ENCODE measurements at places on chromosomes 13 and 19.

GRCh38 chr19:5434351-5434917 lies 20.8 kb upstream of the ZNRF4 start:
- DNase-seq: no peak

GRCh38 chr19:10292206-10292788 lies 2.5 kb downstream of the ICAM5 start:
- DNase-seq: peak; percentile 95

DNA sequence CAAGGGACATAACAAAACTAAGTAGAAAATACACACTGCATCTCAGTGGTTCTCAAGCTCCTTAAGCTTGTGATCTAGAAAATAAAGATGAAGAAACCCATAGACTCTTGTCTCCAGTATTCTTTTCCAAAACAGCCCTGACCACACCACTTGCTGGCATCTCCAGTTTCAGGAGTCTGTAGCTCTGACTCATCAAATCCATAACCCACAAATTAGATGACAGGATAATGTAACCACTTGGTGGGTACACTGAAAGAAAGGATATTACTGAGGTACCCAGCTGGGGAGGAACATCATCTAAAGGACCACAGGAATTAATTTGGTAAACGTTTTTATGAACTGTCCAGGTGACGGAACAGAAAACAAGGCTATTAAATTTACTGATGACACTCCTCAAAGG lies 214.7 kb downstream of the VWA8 start:
- no peak for DNase-seq

- no peak for DNase-seq
These were observed 172.0 kb downstream of the KATNAL1 start for GRCh38 chr13:30135351-30135750.

DNA sequence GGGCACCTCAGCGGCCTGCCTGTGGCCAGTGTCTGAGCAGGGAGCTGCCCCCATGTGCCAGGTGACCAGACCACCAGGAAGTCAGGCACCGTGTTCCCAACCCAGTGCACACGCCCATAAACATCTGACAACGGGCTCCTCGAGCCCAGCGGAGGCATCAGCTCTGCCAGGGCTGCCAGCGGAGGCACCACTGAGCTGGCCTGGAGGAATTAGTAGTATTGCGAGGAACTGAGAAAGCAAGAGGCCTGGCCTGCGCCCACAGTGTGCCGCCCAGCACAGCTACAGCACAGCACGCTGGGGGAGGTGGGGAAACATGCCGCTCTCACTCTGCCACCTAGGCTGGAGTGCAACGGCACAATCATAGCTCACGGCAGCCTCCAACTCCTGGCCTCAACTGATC lies 44.6 kb downstream of the ANKRD27 start:
- no peak for DNase-seq

DNA sequence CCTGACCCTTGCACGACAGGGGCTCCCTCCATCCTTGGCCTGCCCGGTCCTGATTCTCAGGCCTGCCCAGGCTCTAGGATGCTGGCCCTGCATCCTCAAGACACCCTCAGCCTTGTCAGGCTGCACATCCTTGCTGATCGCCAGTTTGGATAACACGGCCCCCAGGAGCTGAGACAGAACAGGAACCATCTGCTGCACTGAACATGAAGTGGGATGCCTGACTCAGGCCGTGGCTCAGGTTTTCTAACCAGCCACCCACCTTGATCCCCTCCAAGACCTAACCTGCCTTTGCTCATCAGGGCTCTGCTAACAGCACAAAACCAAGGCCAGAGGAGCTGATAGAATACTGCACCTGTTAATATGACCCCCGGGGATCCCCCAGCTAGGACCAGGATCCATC lies 56.0 kb downstream of the EPS15L1 start:
- no peak for DNase-seq

DNA sequence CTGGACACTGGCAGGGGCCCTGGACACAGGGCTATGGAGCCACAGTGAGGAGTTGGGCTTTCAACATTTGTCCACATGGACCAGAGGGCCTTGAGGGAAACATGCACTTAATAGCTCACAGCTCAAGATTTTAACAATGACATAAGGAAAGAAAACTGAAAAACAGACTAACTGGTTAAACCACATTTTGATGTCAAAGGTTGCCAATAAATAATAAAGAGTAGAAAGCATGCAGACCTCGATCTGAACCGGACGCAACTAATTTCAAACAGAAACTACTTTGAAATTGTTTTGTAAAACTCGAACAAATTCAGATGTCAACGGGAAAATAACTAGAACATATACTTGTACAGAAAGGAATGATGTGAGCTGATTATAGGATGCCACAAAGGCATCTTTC lies 15.5 kb upstream of the ZNF888 start:
- no peak for DNase-seq

GRCh38 chr19:40523322-40524047 lies 53.2 kb upstream of the SHKBP1 start:
- peak; percentile 67 for DNase-seq

GRCh38 chr19:24140099-24140498 lies 53.1 kb downstream of the ZNF254 start:
- DNase-seq: no peak

- DNase-seq: no peak
These were observed 37.2 kb upstream of the TPM4 start for GRCh38 chr19:16039081-16039480.

- no peak for DNase-seq
These were observed 471.0 kb downstream of the TBC1D4 start for GRCh38 chr13:75010941-75011340.

GRCh38 chr13:61286148-61286745 lies 129.4 kb downstream of the PCDH20 start:
- DNase-seq: peak; percentile 37

DNA sequence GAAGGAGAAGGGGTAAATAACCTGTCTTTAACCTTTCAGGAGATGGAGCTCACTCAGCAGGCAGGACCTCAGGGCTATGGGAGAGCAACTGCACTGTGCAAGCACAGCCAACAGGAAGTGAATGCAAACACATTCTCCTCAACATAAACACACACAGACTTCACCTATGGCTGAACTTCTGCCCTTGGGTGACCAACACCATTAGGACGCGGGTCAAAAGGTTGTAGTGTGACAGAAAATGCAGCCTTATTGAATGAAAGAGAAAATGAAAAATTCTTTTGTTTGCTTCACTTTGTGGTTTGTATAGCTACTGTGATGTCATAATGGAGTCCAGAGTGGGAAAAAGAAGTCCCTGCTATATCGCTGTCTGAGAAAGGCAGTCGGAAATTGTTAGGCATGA lies 323.0 kb downstream of the NDFIP2 start:
- no peak for DNase-seq

GRCh38 chr19:8567522-8568172 lies 9.6 kb downstream of the MYO1F start:
- no peak for DNase-seq

DNA sequence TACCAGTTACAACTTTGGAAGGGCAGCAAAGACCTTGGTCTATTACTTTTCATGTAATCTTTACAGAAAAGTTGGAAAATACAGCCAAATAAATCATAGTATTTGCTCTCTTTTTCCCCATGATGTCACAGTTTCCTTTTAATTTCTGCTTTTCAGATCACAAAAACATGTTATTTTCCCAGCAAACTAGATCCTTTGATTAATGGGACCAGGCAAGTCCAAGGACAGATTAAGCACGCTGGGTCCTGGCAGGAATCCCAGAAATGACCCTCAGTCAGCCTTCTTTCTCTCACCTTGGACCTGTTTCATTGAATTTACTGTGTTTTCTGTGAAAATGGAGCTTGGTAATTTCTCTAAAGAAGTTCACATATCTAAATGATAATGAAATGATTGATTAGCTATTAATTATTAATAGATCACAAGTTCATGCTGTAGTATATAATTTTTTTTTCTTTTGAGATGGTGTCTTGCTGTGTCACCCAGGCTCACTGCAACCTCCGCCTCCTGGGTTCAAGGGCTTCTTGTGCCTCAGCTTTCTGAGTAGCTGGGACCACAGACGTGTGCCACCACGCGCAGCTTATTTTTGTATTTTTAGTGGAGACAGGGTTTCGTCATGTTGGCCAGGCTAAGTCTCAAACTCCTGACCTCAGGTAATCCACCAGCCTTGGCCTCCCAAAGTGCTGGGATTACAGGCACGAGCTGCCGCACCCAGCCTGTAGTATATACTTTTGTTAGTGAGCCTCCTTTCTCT lies 16.0 kb downstream of the SPATA13 start:
- no peak for DNase-seq

DNA sequence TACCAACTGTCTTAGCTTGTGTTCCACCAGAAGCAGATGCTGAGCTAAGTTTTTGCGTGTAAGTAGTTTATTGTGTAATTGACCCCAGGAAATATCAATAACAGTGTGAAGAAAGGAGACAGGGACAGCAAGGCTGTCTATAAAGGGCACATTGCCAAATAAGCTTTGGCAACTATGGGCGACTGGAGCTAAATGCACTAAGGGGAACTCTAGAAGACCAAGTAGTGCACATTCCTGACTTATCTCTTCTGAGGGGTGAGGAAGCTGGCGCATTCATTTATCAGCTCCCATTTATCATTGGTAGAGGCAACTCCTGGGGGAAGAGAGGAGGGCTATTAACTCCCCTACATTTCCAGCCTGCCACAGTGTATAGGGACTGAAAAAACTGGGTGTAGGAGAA lies 135.0 kb downstream of the DLEU7 start:
- DNase-seq: no peak

DNA sequence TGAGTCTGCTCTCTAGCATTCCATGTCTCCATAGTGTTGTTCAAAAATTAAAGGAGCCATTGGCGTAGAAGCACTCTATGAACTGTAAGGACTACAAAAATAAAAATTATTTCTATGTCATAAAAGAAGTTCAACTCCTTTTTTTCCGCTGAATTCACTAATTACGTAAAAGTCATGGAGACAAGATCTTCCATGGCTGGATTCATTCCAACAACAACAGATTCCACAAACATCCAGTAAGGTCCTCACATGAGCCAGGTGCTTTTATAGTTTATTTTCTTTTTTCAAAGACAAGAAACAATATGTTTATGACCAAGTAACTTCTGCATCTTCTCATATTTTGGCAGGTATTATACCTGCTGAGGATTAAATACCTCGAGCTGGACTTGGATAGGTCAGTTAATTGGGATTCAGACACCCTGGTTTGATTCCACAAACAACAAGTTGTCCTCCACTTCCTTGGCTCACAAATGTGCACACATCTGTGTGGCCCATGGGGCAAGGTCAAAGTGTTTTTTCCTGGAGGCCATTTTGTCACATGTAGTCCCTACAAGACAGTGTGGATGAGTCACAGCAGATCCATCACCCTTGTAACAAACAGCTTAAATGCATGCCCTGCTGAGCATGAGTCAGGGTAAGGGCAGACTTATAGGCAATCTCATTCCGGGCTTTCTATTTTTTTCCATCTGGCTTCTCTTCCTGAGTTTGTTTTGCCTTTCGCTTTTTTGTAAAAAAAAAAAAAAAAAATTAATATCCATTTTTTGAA lies 475.6 kb downstream of the COG6 start:
- DNase-seq: no peak

- DNase-seq: no peak
These were observed 129.5 kb upstream of the MCF2L start for GRCh38 chr13:112839356-112840105.

- DNase-seq: no peak
These were observed 15.6 kb downstream of the SPACA7 start for GRCh38 chr13:112391746-112392145.

GRCh38 chr13:75544681-75545330 lies 4.8 kb upstream of the UCHL3 start:
- no peak for DNase-seq

DNA sequence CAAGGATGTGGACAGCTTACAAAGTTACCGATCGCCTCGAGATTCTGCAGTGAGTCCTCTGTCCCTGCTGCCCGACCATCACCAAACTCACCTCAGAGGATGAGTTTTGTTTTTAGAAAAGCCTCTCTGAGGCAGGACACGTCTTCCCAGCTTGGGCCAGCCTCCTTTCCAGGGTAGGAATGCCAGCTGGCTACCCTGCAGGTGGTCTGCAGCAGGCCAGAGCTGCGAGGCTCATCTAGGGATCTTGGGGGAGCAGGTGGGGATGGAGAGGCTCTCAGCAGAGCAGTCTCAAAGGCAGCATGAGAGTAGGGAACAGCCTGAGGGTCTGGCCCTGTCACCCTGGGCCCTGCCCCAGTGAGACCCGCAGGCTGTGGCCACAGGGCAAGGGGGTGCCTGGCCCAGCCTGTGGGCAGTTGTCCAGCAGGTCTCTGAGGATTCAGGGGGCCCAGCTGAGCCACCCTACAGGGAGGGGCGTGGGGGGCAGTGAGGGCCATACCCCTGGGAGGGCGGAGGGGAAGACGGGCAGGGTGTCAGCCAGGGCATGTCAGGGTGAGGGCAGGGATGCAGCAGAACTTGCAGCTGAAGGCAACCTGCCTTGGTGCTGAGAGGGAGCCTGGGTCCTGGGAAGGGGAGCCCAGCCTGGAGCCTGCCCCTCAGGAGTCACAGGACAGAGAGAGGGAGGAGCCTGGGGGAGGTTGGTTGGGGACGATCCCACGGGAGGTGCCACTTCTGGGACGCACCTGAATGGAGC lies 57.3 kb upstream of the TPM4 start:
- no peak for DNase-seq
